ENCODE measurements at places on chromosomes 4 and X. TPM values are rescaled to one million over a fixed set of nuclear protein-coding genes. Genes with fewer than 3 reads are reported as not detected.

- DNase-seq = no peak
Measured at GRCh38 chrX:70806081-70806480, 102.4 kb downstream of the TEX11 start.

- DNase-seq = no peak
Measured at GRCh38 chr4:52868133-52868532, 6.0 kb downstream of the RASL11B start.

- DNase-seq = peak; percentile 89
Measured at GRCh38 chr4:184355111-184355604, 119.2 kb downstream of the IRF2 start.

DNA sequence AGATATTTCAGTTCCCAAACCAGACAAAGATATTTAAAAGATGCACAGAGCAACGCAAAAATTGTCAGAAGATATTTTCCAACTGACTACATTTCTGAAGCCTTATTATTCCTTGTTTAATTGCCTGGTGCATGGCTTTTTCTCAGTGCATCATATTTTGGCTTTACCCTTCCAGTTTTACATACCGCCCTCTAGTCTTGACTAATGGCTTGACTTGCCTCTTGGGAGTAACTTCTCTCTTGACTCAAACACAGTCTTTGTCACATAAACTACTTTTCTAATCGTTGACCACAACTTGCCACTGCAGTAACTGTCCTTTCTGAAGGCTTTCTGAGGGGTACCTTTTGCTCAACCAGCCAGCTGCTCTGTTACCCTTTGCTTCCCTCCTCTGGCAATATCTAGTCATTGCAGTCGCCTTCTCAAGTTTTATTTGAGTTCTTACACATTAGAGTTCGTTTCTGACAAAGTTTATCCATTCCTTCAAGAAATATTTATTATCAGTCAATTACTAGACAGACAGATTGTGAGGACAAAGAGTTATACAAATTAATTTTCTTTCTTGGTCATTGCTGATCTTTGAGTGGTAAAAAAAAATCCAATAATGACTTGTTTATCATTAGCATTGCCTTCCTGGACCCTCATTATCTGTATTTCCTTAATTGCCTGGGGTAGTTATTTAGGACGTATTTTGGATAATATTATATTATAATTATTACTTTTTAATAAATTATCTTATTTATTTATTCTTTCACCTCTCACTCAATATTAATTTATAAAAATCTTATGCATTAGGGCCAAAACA lies 506.9 kb upstream of the PCDH10 start:
- DNase-seq = peak; percentile 61

- DNase-seq = peak; percentile 28
Measured at GRCh38 chr4:153651587-153651986, 32.5 kb upstream of the TLR2 start.

- no peak for DNase-seq
Measured at GRCh38 chrX:107684956-107685385, 56.7 kb downstream of the PRPS1 start.

GRCh38 chr4:84530454-84530853 lies 31.4 kb upstream of the NKX6-1 start:
- no peak for DNase-seq

GRCh38 chr4:15938182-15938581 lies 358 bp downstream of the FGFBP1 start:
- peak; percentile 88 for DNase-seq

Gene MAOB
- not detected for total RNA-seq

DNA sequence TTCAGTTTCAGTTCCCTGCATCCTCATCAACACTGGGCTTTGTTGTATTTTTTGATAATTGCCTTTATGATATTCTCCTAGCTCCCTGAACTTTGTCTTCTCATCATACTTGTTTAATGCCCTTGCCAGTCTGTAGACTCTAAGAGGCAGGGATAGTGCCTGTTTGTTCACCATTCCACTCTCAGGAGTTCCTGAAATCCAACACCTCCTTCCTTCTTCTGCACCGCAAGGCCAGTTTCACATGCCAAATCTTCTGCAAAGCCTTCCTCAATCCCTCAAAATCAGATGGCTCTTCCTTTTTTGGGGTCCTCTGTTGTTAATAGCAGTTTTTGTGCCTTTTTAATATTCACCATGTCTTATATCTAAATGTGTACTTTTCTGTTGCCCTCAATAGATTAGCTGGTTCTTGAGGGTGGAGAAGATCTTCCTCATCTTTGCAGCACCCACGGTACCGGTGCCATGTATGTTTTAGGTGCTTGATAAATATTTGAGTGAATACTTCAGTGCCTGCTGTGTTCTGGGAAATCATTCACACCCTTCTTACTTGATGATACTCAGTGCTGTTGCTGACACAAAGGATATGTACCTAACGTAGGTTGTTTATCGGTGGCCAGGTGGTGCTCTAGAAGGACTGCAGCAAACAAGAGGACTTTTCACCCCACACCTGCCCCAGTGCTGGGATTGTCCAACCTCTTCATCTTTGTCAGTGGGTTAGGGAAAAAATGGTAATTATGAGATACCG lies 85.3 kb upstream of the LIMCH1 start:
- no peak for DNase-seq

Gene F11
- total RNA-seq = not detected

Gene CENPE
- 17.3 TPM for total RNA-seq

Gene SHOX
- total RNA-seq = not detected

Gene LNX1
- 2.8 TPM for total RNA-seq

GRCh38 chr4:6360385-6360784 lies 90.7 kb downstream of the WFS1 start:
- DNase-seq = no peak

Gene CLGN
- 7.9 TPM for total RNA-seq

DNA sequence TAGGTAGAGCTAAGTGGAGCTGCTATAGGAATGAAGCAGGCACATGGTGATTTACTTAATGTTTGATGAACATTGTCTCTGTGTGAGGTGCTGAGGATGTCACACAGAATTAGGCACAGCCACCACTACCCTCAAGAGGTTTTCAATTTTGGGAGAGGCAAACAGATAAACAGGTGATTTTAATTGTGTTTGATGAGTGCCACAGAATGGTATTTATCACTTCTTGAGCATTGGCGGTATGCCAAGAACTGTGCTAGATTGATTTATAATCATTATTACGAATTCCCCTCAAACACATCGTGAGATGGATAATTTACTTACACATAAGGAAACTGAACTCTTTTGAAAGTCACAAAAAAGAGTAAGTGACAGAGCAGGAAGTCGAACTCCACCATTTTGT lies 74.8 kb downstream of the FREM3 start:
- DNase-seq = no peak

- DNase-seq = no peak
Measured at GRCh38 chr4:23023121-23023520, 330.4 kb downstream of the GBA3 start.

GRCh38 chrX:137566746-137567679 lies 1.1 kb downstream of the ZIC3 start:
- DNase-seq = no peak

DNA sequence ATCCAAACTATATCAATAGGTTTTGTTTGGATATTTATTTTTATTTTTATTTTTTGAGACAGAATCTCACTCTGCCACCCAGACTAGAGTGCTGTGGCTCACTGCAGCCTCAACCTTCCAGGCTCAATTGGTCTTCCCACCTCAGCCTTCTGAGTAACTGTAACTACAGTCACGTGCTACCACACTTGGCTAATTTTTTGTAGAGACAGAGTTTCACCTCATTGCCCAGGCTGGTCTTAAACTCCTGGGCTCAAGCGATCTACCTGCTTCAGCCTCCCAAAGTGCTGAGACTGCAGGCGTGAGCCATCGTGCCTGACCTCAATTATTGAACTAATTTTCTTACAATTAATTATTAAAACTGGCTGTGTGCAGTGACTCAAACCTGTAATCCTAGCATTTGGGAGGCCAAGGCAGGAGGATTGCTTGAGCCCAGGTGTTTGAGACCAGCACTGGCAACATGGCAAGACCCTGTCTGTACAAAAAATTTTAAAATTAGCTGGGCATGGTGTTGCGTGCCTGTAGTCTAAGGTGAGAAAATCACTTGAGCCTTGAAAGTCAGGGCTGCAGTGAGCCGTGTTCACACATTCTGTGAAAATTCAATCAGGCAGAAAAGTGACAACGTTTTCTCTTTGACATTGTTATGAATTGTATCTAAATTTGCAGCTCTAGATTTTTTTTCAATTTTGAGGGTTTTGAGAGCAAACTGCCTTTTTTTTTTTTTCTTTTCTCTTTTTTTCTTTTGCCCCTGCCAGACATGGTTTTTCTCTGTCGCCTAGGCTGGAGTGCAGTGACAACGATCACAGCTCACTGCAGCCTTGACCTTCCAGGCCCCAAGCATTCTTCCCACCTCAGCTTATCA lies 66.0 kb downstream of the UBE2K start:
- DNase-seq = no peak

- peak; percentile 57 for DNase-seq
Measured at GRCh38 chr4:72446353-72447055, 122.5 kb downstream of the ADAMTS3 start.

GRCh38 chr4:40395908-40396793 lies 61.0 kb downstream of the CHRNA9 start:
- peak; percentile 83 for DNase-seq

DNA sequence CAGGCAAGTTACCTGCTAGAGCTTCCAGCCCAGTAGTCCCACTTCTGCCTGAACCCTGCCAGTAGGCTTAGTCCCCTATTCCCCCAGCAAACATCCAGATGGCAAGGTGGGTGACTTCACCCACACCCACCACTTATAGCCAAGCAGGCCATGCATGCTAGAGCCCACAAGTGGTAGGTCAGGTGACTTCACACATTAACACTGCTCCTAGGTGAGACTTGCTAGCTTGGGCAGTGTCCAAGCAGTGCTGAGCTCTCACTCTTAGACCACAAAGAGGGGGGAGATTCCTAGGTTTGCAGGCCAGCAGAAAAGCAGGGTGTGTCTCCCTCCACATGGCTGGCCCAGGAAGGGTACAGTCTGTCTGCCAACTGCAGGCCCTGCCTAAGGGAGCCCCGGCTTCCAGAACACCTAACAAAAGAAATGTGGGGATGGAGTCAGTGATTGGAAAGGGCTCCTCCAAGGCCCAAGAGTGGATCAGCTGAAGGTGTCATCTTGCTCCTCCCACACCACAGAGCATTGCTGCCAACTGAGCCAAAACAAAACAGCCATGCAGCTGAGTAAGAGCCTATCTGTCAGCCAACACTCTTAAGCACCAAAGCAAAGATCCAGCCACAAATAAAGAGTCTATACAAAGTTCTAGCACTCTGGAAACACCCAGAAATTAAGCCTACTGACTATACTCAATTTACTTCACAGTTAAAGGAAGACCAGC lies 158.1 kb upstream of the USP38 start:
- DNase-seq = no peak

- DNase-seq = no peak
Measured at GRCh38 chr4:76363556-76364290, 57.2 kb downstream of the STBD1 start.

DNA sequence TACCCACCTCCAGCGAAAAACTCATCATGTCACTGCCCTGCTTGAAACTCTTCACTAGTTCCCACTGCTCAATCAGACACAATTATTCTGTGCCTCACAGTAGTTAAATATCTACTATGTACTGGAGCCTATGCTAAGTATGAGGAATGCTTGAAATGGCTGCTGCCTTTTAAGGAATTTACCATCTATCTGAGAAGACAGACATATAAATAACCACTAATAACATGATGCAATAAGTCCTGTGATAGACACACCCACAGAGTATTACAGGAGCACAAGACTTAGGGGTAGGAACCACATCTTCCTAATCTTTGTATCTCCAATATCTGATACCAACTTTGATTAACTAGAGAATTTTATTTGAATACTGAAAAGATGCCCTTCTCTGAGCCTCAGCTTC lies 21.1 kb downstream of the SLC25A53 start:
- no peak for DNase-seq

- no peak for DNase-seq
Measured at GRCh38 chrX:56231537-56232090, 542 bp upstream of the KLF8 start.

DNA sequence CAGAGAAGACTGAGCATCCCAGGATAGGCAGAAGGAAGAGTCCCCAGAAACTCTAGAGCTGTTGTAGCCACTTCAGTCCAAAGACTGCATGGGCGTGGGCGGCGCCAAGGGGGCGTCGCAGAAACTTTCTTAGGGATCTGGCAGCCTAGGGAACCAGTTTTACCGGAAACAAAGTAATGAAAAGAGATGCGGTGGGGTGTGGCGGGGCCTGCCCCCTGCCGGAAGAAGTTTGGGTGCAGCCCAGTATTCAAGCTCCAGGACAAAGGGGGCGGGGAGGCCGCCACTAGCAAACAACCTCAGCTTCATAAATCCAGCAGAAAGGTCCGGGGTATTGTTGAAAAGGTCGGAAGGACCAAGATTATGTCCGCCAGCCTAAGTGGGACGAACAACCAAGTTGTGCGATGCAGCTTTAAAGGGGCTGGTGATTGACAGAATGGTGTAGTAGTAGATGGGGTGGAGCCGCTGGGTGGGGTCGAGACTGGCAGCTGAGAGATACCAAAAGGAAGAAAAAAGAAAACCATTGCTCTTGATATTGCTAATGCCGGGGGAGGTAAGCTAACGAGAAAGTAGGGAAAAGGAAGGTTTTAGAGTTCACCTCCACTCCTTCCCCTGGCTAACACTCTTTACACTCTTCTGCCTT lies 190.5 kb downstream of the RRAGB start:
- peak; percentile 77 for DNase-seq

- no peak for DNase-seq
Measured at GRCh38 chrX:56026815-56027214, 205.3 kb upstream of the KLF8 start.

DNA sequence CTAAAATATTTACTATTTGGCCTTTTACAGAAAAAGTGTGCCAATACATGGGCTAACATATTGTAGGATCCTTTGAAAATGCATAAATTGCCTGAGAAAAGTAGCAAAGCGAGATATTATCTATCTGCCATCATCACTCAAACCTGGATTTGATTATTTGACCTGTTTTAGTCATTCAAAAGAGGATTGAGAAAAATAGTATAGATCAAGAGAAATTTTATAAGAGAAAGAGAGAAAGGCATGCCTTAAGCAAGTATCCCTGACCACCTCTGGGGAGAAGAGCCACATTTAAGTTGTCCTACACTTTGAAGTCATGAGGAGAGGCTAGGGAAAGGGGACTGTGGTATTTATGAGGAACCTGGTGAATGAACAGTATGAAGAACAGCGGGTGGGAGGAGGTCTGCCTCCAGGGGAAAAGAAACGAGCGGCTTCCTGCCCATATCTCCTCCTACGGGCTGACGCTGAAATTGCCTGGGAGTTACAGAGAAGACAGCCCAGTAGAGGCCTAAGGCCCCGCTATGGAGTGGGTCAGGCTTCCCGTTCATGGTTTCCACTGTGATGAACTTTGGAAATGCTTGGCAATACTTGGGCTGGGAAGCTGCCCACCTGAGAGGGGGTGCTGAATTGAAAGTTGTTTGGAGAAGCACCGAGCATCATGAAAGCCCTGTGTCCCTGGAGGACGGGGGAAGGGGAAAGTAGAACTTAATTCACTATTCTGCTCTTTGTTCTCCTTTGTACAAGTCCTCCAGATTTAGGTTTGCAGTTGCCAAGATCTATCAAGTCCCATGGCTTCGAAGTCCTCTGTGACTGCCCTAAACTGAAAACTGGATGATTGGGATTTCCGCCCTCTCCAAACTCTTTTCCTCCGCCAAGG lies 106.9 kb upstream of the ACSL4 start:
- no peak for DNase-seq

DNA sequence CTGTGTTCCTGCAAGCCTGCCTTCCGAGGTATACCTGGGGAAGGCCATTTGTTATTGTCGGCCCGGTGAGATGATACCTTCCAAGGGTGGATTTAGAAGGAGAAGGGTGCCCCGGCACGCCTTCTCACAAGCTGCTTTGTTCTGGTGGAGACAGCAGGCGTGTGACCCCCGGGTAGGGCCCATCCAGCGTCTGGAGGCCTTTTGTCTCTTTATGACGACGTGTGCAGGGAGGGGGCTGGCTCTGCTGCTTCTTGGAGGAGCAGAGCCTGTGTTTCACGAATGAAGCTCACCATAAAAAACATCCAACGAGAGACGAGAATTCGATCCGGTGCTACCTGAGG lies 45.3 kb downstream of the SHOX start:
- DNase-seq = no peak
